Stimulated activated CD4-positive, alpha-beta T cell treated with anti-CD3 and anti-CD28 coated beads, Interleukin-1b, Interleukin-23, amount 100 ng/mL, for 1 hour (primary cell): ENCODE measurements at places on chromosomes 12 and 14.

- no peak for DNase-seq
These were observed 341.0 kb upstream of the TMEM132C start for GRCh38 chr12:127925971-127926370.

GRCh38 chr12:6039894-6040601 lies 84.4 kb downstream of the VWF start:
- DNase-seq, result peak; percentile 16

DNA sequence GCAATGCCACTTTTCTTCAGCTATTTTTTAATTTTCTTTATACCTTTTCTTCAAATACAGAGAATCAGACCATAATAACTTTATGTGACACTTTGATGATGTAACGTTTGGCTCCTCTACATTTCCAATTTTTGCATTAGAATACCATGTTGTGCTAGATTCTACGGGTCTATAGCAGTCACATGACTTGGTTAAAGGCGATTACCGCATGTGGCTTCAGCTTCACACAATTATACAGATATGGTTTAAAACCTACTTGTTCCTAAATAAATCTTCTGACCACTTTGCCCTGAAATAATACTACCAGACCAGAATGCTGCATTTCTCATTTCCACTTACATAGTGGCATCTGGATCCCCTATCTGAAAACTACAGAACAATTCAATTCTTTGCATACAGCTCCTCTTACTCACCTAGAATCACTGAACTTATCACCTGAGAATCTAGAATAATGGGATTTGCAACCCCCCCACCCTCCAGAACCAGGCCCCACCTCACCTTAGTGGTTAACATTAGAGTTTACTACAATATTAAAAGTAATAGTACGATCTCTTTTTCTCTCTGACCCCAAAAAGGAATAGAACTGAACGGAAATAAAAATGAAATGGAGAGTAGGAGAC lies 1.3 kb downstream of the MAX start:
- no peak for DNase-seq

- DNase-seq, result peak; percentile 94
These were observed at the start of gene NUBPL for GRCh38 chr14:31561155-31561846. Gene NUBPL, plus strand, starts transcription at chr14:31561404. Its CDS starts 36 bp downstream, at chr14:31561440.

DNA sequence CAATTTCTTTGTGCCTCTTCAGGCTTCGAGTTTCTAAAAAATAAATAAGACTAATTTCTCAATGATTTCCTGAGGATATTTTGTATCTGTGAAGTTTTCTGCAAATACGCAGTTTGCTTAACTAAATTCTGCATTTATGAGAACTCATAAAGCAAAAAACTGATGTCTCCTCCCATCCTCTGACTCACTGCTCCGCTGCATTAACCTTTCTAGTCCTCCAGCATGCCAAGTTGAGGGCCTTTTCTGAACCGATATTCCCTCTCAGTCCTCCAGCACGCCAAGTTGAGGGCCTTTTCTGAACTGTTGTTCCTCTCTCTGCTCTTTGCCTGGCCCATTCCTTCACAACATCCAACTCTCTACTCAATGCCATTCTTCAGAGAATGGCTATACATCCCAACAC lies 3.2 kb downstream of the IPO8 start:
- DNase-seq, result no peak

DNA sequence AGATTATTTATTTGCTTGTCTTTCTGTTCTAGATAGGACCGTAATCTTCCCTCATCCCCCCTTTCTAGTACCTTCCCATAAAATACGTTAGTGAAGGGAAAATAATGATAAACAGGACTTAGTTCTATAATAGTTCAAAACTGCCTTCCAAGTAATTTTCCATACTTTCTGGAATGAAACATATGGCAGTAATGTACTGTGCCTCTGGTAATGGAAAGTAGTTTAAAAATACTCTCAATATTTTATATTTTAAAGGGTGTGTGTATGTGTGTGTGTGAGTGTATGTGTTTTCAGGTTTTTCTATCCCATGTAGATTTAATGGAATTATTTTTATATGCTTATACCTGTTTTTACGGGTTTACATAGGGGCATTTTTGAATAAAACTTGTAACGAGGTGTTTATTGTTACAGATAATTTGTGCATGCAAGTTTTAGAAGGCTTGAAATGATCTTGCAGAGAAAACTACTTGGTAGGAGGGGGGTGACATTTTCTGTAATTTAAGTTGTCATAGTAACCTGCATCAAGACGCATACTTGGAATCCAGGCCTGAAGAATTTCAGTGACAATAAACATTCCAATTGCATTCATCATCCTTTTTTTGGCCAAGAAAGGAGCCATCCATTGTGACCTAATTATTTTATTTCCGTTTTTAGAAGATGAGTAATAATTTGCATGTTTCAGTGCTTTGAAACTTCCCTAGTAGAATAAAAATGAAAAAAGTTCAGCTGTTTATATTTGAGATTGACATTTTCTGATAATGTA lies 38.9 kb downstream of the RASSF8 start:
- no peak for DNase-seq

DNA sequence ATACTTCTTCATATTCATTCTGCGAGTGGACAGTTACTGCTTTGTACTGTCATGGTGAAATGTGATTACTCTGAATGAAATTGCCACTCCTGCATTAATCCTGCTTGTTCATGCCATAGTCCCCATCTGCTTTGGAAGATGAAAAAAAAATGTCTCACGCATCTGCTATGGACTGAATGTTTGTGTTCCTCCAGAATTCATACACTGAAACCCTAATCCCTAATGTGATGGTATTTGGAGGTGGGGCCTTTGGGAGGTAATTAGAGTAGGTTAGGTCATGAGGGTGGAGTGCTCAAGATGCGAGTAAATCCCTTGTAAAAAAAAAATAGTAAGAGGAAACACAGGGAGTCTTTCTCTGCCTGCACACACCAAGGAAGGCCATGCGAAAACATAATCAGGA lies 427.2 kb downstream of the TMTC2 start:
- DNase-seq, result no peak

- no peak for DNase-seq
These were observed 159.1 kb downstream of the ANO4 start for GRCh38 chr12:100953677-100954076.

DNA sequence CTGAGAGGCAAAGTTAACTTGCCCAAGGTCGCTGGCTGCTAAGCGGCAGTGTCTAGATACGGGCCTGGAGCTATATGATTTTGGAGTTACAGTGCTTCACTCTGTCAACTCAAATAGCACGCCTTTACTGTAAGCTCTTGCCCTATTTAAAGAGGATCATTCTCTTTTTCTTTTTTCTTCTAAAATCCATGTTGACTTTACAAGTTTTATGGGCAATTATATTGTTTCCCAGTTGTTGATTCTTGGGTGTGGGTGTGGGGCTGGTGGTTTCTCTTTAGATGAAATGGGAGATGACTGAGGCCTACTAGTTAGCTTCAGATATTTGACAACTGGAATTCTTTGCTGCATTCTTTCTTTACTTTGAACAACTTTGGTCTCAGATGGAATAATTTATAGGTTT lies 70.7 kb downstream of the C12orf75 start:
- DNase-seq, result no peak

GRCh38 chr12:48814262-48815125 lies 3.8 kb upstream of the CACNB3 start:
- DNase-seq, result peak; percentile 39

GRCh38 chr12:39144613-39145061 lies 239.2 kb upstream of the CPNE8 start:
- no peak for DNase-seq

- no peak for DNase-seq
These were observed 17.0 kb downstream of the TMCC3 start for GRCh38 chr12:94633401-94633800.

- DNase-seq, result no peak
These were observed 61.7 kb upstream of the DDX11 start for GRCh38 chr12:31011746-31012566.
